ENCODE measurements at places on chromosomes 5 and 9.

- no peak for DNase-seq
Measured at GRCh38 chr5:68251386-68251785, 35.8 kb downstream of the PIK3R1 start.

DNA sequence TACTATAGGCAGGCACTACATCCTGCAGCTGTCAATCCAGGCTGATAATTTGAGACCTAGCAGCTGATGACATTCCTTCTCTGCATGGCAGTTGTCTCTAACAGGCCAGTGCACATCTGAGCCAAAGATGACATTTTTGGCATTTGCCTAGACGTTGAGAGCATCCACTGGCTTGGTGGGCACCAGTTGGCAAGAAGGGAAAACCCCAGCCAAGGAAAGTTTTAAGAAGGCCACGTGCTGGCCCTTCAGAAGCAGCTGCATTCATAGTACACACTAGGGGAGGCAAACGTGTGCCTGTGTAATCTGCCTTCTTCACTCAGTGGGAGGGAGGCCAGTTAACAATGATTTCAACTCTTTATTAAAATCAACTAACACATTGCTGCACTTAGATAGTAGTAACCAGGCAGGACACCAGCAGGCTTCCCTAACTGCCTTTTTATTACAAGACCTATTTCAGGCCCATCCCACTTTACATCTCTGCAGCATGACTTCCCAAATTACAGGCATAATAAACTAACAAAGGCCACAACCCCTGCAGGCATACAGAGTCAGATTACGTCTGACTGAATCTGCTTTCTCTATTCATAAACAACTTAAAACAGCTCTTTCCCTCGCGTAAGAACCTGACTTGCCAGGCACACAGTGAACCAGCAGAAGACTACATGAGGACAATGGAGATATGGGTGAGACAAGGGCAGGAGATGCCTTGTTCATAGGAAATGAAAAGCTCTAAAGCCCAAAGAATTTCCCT lies 576.3 kb downstream of the PDE4D start:
- peak; percentile 55 for DNase-seq

- DNase-seq = no peak
Measured at GRCh38 chr5:161165998-161166660, 314.1 kb upstream of the ATP10B start.

- no peak for DNase-seq
Measured at GRCh38 chr5:106854922-106855321, 815.8 kb downstream of the EFNA5 start.

- DNase-seq = no peak
Measured at GRCh38 chr5:62547945-62548630, 30.5 kb upstream of the LRRC70 start.

DNA sequence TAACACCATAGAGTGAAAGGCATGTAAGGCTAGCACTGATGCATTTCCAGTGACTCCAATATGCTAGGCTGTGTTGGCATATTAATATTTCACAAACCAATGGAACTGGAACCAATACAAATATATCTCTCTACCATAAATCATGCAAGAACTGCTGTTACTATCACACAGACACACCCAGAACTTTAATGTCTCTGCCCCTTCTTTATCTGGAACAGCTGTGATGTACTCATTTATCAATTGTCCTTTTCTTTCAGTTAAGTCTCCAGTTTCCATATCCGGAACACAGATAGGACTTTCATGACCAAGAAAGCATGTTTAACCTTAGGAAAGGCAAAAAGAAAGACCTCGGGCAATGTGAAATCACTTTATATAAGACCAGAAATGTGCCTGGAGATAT lies 70.3 kb downstream of the SPTLC1 start:
- DNase-seq = no peak

GRCh38 chr5:25754895-25755294 lies 1110.1 kb upstream of the CDH10 start:
- DNase-seq = no peak

DNA sequence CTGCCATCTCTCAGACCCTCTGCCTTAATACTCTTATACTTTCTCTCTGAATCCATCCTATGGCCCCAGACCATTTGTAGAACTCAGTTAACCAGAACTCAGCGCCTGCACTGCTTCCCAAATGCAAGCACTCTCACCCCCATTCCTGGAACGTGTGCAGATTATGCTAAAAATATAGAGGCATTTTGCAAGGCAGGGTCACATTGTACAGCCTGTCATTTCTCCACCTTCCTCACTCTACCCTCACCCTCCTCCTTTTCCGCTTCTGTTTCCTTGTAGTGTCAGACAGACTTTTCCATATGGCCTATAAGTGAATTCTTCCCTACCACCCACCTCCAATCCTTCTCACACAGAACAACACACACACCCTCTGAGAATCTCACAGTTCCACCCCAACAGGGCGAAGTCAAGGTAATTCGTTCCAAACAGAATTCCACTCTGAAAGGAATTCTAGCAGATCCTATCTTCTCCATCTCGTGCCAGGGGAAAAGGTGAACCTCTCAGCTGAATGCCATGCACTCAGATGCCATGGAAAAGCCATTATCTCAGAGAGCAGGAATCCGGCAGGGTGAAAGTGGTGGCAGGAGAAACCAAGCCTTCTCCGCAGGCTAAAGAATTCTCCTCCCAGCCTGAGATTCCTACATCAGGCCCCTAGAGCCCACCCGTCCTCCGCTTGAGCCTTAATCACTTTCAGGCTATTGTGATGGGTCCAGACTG lies 25.3 kb downstream of the GGTA1 start:
- no peak for DNase-seq

DNA sequence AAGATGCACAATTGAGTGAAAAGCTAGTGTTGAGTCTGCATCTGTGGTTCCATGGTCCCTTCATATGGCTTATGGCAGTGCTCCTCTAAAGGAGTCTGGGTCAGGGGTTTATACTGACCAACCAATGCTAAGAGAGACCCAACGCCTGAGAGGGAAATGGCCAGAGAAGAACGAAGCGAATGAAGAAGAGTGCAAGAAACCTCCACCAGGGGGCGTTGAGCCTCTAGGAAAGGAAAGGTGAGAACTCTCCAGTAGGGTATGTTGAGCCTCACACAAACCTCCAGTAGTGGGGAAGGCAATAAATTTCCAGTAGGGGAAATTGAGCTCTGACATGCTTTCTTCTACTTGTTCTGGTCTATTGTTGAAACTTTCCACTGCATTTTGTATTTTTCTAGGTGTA lies 470.6 kb downstream of the PRDM9 start:
- DNase-seq = no peak

GRCh38 chr5:73420666-73421065 lies 27.9 kb downstream of the FOXD1 start:
- DNase-seq = no peak

GRCh38 chr5:52994266-52994665 lies 5.1 kb downstream of the ITGA2 start:
- no peak for DNase-seq

- no peak for DNase-seq
Measured at GRCh38 chr9:137721899-137722298, 103.1 kb downstream of the EHMT1 start.

DNA sequence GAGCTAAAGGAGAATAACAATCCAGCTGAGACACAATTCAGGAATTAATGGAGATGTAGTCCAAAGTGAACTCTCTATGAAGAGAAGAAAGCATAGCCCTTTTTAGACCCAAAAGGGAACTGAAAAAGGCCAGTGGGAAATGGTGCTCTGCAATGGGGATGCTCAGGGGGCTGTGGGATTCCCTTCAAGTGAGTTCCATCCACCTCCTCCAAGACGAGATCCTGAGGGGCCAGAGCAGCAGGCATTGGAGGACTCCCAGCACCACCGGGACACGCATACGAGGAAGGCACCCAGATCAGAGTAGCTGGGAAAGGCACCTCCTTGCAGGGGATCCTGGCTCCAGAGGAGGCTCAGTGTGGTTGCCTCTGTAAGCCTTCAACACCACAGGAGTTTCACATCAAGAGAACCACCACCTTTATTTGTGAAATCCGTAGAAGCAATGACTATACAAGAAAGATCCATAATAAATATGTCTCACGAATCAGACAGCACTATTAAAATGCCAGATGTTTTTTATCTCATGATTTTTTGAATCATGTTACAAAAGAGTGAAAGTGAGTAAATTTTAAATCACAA lies 288.2 kb downstream of the MED10 start:
- DNase-seq = no peak

DNA sequence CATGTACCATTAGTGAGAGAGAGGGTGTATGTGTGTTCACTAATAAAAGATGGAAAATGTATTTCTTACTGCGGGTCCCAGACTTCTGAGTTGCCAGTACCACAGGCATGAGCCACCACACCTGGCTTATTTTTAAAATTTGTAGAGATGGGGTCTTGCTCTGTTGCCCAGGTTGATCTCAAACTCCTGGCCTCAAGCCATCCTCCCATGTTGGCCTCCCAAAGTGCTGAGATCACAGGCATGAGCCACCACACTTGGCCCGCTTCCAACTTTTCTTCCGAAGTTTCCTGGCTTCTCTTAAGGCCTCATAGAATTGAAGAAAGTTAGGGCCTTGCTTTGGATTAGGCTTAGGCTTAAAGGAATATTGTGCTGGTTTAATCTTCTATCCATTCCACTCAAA lies 40.4 kb upstream of the F2RL2 start:
- no peak for DNase-seq

DNA sequence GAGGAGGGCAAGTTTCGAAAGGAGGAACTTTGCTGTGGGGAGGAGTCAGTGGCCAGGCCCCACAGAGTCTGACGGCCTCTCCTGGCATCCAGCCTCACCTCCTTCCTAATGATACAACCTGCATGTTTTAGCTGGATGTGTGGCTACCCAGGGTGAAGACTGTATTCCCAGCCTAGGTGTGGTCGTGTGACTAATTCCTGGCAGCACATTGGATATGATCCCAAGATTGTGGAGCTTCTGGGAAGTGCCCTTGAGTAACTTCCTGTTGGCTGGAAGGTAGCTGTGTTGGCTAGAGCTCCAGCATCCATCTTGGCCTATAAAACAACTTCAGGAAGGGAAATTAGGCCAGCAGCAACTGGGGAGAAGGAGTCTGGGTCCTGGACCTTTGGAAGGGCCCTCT lies 19.0 kb upstream of the LPCAT1 start:
- DNase-seq = no peak

- DNase-seq = no peak
Measured at GRCh38 chr9:126337729-126338372, 11.2 kb downstream of the MVB12B start.

GRCh38 chr5:112063856-112064255 lies 306.9 kb upstream of the NREP start:
- no peak for DNase-seq

GRCh38 chr5:132782101-132782500 lies 5.1 kb upstream of the SEPTIN8 start:
- no peak for DNase-seq

- DNase-seq = no peak
Measured at GRCh38 chr9:110777876-110778215, 109.3 kb downstream of the MUSK start.

GRCh38 chr5:27083449-27084415 lies 45.3 kb upstream of the CDH9 start:
- no peak for DNase-seq

GRCh38 chr9:97575673-97576200 lies 57.4 kb downstream of the TSTD2 start:
- DNase-seq = no peak

- no peak for DNase-seq
Measured at GRCh38 chr5:154729613-154730012, 25.6 kb upstream of the LARP1 start.

GRCh38 chr5:16896767-16897166 lies 39.3 kb downstream of the MYO10 start:
- no peak for DNase-seq

DNA sequence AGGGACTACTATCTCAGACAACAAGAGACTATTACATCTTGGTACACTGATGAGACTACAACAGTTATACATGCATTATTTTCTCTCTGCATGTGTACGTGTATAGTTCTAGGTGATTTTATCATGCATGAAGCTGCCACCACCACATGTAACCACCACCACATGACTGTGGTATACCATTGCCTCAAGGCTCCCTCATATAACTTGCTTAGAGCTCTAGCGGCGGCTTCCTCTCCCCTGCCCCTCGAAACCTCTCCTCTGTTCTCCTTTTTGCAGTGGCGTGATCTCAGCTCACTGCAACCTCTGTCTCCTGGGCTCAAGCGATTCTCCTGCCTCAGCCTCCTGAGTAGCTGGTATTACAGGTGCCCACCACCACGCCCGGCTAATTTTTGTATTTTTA lies 162.3 kb downstream of the AOPEP start:
- DNase-seq = no peak

- no peak for DNase-seq
Measured at GRCh38 chr9:129270903-129271431, 92.9 kb upstream of the IER5L start.

GRCh38 chr5:166926138-166926537 lies 1365.3 kb upstream of the WWC1 start:
- DNase-seq = no peak

GRCh38 chr9:87461256-87461655 lies 36.4 kb upstream of the DAPK1 start:
- no peak for DNase-seq

GRCh38 chr9:70613024-70613768 lies 198.7 kb upstream of the KLF9 start:
- DNase-seq = no peak

DNA sequence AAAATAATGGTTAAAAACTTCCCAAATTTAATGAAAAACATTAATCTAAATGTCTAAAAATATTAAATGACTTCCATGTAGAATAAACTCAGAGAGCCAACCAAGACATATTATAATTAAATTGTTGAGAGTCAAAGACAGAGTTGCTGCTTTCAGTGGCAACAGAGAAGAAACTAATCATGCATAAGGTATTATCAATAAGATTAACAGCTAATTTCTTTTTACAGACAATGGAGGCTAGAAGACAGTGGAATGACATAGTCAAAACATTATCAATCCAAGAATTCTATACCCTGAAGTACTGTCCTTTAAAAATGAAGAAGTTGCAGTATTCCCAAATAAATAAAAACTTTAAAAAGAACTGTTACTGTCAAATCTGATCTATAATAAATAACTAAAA lies 268.7 kb downstream of the IRX2 start:
- no peak for DNase-seq

GRCh38 chr5:89901346-89901745 lies 508.2 kb downstream of the CETN3 start:
- no peak for DNase-seq

DNA sequence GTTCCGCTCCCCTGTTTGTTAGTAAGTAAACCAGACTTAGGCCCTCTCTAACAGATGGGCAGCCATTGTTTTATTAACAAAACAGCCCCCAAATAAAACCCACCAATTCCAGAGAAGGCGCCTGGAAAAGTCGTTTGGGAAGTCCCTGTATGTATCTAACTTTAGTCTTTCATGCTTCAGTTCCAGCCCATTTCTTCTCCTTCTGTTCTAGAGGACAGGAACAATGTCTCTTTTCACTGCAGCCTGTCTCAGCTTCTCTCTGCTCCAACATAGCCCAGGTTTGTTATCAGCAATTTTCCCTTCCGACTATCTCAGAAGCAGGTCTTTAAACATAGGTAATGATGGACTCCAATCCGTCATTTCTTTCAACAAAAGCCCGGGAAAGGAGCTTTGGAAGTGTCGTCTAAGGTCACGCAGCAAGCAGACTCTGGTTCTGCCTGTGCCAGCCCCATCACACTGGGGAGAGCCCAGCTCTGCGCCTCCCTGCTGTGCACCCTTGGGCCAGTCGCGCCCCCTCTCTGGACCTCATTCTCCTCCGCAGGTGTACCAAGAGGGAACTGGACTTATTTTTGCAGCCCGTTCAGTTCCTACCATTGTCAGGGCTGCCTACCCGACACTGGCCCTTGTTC lies 9.6 kb upstream of the AKNA start:
- no peak for DNase-seq

GRCh38 chr5:96125231-96125891 lies 163.7 kb upstream of the ELL2 start:
- no peak for DNase-seq
